NCI-H1417 treated with DMSO at 0.1 percent for 48 hours (cell line): ENCODE measurements at places on chromosomes 16 and 17.

DNA sequence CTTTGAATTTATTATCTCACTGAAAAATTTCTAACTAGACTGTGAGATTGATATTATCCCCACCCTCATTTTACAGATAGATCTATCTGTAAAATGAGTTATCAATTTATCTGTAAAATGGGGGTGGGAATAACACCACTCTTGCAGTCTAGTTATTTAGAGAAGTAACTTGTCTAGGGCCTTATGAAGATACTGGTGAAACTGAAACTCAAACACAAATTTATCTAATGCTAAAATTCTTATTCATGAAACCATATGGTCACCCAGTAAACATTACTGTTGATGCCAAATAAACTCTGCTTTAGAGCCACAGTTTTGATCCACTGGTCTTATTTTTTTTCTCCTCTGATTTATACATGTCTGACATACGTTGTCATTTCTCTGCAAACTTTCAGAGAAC, 52.1 kb upstream of the SMIM36 start:
- no peak for DNase-seq

DNA sequence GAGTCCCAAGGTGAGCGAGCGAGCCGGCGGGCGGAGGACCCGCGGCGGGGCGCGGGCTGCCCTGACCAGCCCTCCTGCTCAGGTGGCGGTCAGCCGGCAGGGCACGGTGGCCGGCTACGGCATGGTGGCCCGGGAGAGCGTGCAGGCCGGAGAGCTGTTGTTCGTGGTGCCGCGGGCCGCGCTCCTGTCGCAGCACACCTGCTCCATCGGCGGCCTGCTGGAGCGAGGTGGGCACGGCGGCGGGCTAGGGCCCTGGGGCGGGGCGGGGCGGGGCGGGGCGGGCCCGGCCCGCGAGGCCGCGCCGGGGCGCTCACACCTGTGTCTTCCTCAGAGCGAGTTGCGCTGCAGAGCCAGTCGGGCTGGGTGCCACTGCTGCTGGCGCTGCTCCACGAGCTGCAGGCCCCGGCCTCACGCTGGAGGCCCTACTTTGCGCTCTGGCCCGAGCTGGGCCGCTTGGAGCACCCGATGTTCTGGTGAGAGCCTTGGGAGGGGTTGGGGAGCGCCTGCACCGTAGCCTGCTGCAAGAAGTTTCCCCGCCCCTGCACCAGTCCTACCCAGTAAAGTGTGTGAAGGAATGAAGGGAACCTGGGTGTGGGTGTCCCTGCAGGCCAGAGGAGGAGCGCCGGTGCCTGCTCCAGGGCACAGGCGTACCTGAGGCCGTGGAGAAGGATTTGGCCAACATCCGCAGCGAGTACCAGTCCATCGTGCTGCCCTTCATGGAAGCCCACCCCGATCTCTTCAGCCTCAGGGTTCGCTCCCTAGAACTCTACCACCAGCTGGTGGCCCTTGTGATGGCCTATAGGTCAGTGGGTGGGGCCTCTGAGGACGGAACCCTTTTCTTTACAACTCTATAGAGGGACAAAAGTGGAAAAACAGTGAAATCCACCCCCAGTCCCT, 802 bp downstream of the SETD6 start:
- DNase-seq = no peak

- DNase-seq = no peak
Measured at GRCh38 chr16:30998852-30999761, 11.3 kb downstream of the STX1B start.

GRCh38 chr16:47604306-47604705, 143.2 kb downstream of the PHKB start:
- no peak for DNase-seq

- no peak for DNase-seq
Measured at GRCh38 chr17:57210972-57211411, 45.3 kb upstream of the MSI2 start.

DNA sequence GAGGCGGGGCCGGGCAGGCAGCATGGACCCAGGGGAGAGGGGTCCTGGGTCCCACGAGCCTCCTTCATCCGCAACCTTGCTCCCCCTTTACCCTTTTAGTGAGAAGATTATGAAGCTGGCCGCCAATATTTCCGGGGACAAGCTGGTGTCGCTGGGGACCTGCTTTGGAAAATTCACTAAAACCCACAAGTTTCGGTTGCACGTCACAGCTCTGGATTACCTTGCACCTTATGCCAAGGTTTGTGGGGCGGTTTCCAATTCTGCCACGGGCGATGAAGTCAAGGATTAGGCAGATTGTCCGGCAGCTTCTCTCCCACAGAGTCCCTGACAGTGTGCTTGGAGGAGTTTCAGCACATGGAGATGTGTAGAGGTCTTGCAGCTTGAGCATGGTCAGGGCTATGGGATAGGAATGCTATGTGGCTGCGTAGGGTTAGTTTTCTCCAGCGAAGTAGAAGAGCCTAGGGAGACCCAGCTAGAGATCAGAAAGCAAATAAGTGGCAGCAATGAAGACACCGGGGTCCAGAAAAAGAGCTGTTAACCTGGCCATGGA, 598 bp downstream of the NIP7 start:
- no peak for DNase-seq

- no peak for DNase-seq
Measured at GRCh38 chr17:48997103-48997826, at the start of gene IGF2BP1. IGF2BP1 (plus strand) TSS chr17:48997385; CDS start chr17:48997746, 361 bp downstream.

GRCh38 chr16:8510160-8510559, 80.2 kb downstream of the TMEM114 start:
- DNase-seq = no peak

DNA sequence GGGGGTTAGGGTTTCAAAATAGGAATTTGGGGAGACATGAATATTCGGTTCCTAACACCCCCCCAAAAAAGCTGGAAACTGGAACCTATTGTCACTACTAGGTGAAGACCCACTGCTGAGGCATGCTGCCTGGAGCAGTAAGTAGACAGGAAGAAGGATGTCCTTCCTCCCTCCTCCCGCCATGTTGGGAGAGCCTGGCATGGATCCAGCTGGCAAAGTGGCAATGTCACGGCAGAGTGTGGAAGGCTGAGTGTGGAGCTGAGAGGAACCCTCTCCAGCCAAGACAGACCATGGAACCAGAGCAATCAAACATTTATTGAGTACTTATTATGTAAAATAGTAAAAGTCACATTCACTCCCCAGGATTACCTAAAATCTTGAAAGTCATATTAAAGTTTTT, 49.0 kb downstream of the CCDC182 start:
- DNase-seq = no peak

DNA sequence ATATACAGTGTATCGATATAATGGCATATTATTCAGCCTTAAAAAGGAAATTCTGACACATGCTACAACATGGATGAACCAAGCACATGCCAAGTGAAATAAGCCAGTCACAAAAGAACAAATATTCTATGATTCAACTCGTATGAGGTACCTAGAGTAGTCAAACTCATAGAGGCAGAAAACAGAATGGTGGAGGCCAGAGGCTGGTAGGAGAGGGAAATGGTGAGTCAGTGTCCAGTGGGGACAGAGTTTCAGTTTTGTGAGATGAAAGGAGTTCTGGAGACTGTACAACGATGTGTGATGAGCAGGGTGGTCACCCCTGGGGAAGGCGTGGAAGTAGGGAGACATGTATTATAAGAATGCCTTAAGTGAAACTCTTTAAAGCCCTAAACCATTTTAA, 39.9 kb downstream of the RNF157 start:
- no peak for DNase-seq

GRCh38 chr16:56479469-56479868, 28.1 kb downstream of the OGFOD1 start:
- DNase-seq = no peak

DNA sequence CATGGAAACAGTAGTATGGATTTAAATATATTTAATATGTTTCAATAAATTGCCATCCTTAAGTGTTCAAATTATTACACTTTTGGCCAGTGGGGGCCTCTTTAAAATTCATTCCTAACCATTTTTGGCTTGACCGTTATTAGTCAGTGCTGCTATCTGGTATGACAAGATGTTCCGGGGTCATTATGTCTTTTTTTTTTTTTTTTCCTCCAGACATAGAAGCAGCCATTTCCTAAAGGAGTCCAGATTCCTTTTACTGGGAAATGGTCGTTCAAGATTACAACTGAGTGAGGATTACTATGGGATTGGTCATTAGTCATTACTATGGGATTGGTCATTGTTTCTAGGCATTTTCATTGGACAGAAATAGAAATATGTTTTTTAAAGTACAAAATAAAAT, 53.4 kb downstream of the NF1 start:
- no peak for DNase-seq

DNA sequence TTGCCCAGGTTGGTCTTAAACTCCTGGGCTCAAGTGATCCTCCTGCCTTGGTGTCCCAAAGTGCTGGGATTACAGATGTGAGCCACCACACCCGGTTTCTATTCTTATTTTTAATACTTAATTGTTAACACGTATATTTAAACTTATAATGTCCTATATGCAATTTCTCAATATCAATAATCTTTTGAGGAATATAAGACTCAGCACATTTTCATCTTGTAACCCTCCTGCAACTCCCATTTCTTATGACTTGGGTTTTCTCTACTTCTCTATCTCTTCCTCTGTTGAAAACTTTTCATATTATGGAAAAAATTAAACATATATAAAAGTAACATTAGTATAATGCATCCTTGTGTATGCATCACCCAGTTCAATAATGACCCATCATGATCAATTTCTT, 150.7 kb downstream of the PRKCB start:
- DNase-seq = no peak

DNA sequence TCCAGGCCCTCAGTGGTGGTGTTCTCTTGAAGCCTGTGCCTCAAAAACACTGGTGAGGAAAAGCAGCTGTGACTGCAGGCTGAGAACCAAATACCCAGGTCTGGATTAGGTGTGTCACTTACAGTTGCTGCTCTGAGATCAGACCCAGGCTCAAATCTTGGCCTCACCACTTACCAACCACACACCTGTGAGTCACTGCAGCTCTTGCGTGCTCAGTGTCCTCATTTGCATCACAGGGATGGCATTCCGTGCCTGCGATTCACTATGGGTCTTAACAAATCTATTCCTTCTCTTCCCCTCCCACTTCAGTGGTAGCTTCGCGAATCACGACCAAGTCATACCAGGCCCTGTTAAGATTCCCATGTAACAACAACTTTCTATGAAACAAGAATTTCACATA, 233.4 kb upstream of the HSBP1 start:
- DNase-seq = no peak

GRCh38 chr16:11245988-11246387, 10.0 kb downstream of the SOCS1 start:
- DNase-seq = no peak

DNA sequence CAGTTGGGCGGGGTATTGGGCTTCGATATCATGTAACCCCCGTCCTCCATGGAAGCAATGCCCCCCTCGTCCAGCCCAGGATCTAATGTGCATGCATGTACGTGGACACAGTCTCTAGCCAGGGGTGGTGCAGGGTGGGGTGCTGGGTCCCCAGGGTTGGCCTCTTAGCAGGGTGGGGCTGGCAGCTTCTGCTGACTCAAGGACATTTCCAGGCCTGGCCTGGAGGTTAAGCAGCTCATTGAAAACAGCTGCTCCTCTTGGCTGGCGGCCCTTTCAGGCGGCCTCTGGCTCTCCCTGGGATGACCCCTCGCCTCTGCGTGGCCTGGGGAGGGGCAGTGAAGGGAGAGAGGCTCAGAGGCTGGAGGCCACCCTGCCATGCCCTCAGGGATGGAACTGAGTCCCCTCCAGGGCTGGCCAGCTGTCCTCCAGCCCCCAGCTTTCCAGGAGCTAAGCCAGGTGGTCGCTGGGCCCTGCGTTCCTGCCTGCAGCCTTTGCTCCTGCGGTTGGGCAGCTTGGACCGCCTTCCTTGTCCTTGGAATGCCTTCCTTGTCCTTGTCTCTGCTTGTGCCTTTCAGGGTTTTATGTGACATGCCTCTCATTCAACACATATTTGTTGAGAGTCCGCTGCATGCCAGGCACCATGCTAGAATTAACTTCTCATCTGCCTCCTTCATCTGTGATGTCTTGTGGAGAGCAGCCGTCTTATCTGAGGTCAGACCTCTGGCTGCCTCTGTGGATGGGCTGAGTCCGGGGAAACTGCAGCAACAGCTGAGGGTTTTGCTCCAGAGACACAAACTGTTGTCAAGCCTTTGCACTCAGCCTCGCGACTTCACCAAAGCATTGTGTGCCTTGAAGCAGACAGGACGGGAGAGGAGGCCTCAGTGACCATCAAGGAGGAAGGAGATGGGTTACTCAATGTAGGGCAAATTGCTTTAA, 26.6 kb downstream of the MRC2 start:
- no peak for DNase-seq

GRCh38 chr17:56718515-56718914, 115.2 kb downstream of the C17orf67 start:
- no peak for DNase-seq

- no peak for DNase-seq
Measured at GRCh38 chr17:81741049-81741593, 29.0 kb downstream of the SLC25A10 start.

GRCh38 chr16:4298761-4299522, 16.9 kb upstream of the GLIS2 start:
- DNase-seq = no peak

DNA sequence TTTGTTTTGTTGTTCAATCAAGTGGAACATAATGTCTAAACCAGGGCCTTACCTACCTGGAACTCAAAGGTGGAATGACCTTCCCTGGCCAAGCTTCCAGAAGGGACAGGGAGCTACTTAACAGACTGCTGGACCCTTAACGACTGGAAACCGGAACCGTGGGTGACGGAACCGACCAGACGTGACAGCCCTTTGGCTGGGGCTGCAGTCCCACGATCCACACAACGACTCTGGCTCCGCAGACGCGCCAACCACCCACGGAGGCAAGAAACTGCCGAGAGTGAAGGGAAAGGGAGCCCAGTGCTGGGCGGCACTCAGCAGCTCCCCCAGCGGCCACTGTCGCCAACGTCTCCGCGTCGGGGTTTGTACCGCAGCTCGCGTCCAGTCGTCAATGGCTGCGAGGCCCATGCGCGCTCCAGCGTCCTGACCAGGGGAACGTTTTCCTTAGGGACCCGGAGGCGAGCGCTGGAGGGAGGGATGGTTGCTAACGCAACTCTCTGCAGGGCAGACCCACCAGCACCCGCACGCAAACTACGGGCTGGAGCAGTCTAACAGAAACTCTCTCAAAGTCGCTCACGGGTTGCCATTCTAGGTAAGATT, 5.5 kb upstream of the KIF22 start:
- no peak for DNase-seq
